Astrocyte (in vitro differentiated cells and primary cell): ENCODE measurements at places on chromosomes 16 and 17. TPM values are rescaled to one million over a fixed set of nuclear protein-coding genes. Genes with fewer than 3 reads are reported as not detected.

GRCh38 chr17:66420961-66421371 lies 118.6 kb downstream of the PRKCA start:
- H3K4me3 ChIP-seq = no peak overlapping the region
- H3K36me3 ChIP-seq = no peaks in the 10 kb centered on the region
- H3K27ac ChIP-seq = no peak overlapping the region
- DNase-seq = peak; percentile 91
- H3K27me3 ChIP-seq = no peaks in the 10 kb centered on the region

GRCh38 chr16:12661656-12662172 lies 142.0 kb downstream of the CPPED1 start:
- H3K4me1 ChIP-seq = no peaks in the 10 kb centered on the region
- no peaks in the 10 kb centered on the region for H3K36me3 ChIP-seq
- H3K27ac ChIP-seq = no peak overlapping the region
- no peak overlapping the region for H3K4me3 ChIP-seq

GRCh38 chr17:7465597-7466275 lies 13.7 kb downstream of the ZBTB4 start:
- H3K4me3 ChIP-seq = no peak overlapping the region
- H3K27me3 ChIP-seq = no peaks in the 10 kb centered on the region
- H3K27ac ChIP-seq = no peak overlapping the region
- H3K4me1 ChIP-seq = peaks cover 7% of the 10 kb centered on the region
- no peak for DNase-seq

DNA sequence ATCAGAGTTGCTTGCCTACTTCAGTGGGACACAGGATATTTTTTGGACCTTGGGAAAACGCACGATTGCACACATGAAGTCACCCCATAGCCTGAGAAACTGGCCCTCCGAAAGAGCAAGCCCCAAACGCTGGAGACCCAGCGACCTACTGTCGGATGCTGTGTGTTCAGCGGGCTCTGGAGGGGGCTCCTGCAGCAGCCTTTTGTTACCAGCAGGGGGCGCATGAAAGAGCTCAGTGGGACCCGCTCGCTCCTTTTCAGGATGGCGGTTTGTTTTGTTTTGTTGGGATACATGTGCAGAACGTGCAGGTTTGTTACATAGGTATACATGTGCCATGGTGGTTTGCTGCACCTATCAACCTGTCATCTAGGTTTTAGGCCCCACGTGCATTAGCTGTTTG lies 28.4 kb downstream of the MYH3 start:
- no peaks in the 10 kb centered on the region for H3K4me1 ChIP-seq
- no peaks in the 10 kb centered on the region for H3K36me3 ChIP-seq
- no peak overlapping the region for H3K27ac ChIP-seq
- DNase-seq = no peak
- no peak overlapping the region for H3K4me3 ChIP-seq

DNA sequence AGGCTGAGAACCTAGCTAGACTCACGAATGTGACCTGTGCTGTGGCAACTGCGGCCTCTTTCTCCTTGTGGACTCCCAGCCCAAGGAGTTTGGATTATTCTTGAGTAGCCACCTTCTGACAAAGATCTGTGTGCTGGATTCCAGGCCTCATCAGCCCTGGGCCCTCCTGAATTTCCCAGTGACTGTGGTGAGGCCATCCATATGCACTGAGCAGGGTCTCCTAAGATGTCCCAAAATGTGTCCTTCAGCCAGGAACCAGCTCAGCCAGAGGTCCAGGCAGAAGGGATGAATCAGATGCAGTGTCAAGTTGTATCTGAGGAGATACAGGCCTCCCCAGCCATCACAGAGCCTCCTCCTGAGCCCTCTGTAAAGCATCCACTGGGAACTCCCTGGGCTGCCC lies 124.5 kb downstream of the CCDC182 start:
- H3K4me3 ChIP-seq = no peak overlapping the region
- DNase-seq = no peak
- H3K4me1 ChIP-seq = peaks cover 30% of the 10 kb centered on the region

- H3K4me3 ChIP-seq = no peak overlapping the region
- no peaks in the 10 kb centered on the region for H3K36me3 ChIP-seq
- no peak overlapping the region for H3K27ac ChIP-seq
- no peaks in the 10 kb centered on the region for H3K27me3 ChIP-seq
Observed at GRCh38 chr17:61225178-61225882, 174.3 kb upstream of the TBX2 start.

- DNase-seq = no peak
- peaks cover 26% of the 10 kb centered on the region for H3K27me3 ChIP-seq
- no peaks in the 10 kb centered on the region for H3K4me1 ChIP-seq
- H3K4me3 ChIP-seq = no peak overlapping the region
- no peaks in the 10 kb centered on the region for H3K36me3 ChIP-seq
- no peak overlapping the region for H3K27ac ChIP-seq
Observed at GRCh38 chr17:17375841-17376240, 72.7 kb downstream of the NT5M start.

DNA sequence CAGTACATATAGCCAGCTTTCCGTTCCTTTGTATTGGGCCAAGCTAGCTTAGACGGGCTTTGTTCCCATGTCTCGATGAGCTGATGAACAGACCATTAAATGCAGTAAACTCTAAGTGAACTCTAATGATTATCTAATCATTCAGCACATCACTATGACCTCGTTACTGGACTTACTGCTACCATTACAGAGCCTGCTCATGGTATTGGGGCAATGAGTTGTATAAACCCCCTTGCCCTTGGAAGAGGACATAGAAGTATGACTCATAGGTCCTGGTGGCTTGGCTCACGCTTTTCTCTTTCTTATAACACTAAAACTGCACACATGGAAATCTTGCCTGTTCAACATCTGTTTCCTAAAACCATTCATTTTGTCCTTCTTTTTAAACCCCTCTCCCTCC lies 93.6 kb upstream of the DYNLRB2 start:
- H3K36me3 ChIP-seq = no peaks in the 10 kb centered on the region
- H3K27ac ChIP-seq = no peak overlapping the region
- no peaks in the 10 kb centered on the region for H3K4me1 ChIP-seq
- no peak overlapping the region for H3K4me3 ChIP-seq
- no peaks in the 10 kb centered on the region for H3K27me3 ChIP-seq
- DNase-seq = no peak

DNA sequence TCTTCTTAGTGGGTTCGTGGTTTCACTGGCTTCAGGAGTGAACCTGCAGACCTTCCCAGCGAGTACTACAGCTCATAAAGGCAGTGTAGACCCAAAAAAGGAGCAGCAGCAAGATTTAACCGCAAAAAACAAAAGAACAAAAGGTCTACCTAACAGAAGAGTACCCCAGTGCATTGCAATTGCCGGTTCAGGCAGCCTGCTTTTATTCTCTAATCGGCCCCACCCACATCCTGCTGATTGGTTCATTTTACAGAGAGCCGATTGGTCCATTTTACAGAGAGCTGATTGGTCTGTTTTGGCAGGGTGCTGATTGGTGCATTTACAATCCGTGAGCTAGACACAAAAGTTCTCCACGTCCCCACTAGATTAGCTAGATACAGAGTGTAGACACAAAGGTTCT lies 2.0 kb upstream of the ARRB2 start:
- no peaks in the 10 kb centered on the region for H3K36me3 ChIP-seq
- H3K27me3 ChIP-seq = no peaks in the 10 kb centered on the region
- no peak for DNase-seq

- H3K27me3 ChIP-seq = no peaks in the 10 kb centered on the region
- peak; percentile 23 for DNase-seq
- peaks cover 12% of the 10 kb centered on the region for H3K36me3 ChIP-seq
- no peak overlapping the region for H3K4me3 ChIP-seq
- H3K27ac ChIP-seq = no peak overlapping the region
Observed at GRCh38 chr16:56481468-56482122, 30.2 kb downstream of the OGFOD1 start.

- H3K27ac ChIP-seq = no peak overlapping the region
- H3K27me3 ChIP-seq = no peaks in the 10 kb centered on the region
- peaks cover 6% of the 10 kb centered on the region for H3K4me1 ChIP-seq
- DNase-seq = no peak
Observed at GRCh38 chr17:19370493-19370960, 7.8 kb upstream of the MAPK7 start.

DNA sequence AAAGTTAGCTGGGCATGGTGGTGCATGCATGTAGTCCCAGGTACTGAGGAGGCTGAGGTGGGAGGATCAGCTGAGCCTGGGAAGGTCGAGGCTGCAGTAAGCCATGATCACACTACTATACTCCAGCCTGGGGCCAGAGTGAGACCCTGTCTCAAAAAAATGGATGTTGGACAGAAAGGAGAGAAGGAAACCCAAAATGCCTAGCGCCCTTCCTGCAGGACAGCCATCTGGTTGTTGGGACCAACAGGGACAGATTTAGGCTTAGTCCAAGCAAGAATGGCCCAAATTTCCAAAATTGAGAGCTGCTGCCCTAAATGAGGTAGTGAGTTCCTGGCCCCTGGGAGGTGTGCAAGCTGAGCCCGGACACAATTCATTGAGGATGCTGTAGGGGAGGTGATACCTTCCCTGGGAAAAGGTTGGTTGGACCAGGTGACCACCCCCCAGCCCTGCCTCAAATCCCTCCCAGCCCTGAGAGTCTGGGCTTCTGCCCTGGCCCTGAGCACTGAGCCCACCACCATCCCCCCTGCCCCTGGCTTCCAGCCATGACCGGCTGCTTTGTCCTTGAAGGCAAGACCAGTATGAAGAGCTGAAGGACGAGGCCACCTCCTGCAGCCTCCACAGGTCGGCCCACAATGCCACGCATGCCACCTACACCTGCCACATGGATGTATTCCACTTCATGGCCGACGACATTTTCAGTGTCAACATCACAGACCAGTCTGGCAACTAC lies 35.1 kb downstream of the IL21R start:
- H3K36me3 ChIP-seq = no peaks in the 10 kb centered on the region
- no peak for DNase-seq
- no peaks in the 10 kb centered on the region for H3K27me3 ChIP-seq
- H3K4me3 ChIP-seq = no peak overlapping the region

DNA sequence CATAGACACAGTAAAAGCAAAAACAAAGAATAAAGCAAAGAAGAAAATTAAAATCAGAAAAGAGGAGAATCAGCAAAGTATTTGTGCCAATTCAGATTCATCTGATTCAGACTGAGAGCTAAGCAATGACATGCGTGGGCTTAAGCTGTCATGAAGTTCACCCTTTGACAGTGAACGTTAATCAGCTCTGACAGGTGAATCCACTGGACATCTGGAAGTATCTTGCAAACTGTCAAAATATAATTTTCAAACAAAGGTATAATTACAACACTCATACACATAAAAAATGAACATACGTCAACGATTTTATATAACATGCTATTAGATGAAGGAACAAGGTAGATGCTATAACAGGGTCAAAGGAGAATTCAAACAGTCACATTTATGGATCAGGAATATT lies 596.3 kb upstream of the SALL1 start:
- H3K4me1 ChIP-seq = no peaks in the 10 kb centered on the region
- H3K27ac ChIP-seq = no peak overlapping the region
- no peaks in the 10 kb centered on the region for H3K36me3 ChIP-seq
- no peaks in the 10 kb centered on the region for H3K27me3 ChIP-seq

- no peaks in the 10 kb centered on the region for H3K36me3 ChIP-seq
- H3K27ac ChIP-seq = no peak overlapping the region
- no peaks in the 10 kb centered on the region for H3K27me3 ChIP-seq
Observed at GRCh38 chr16:84511180-84511800, 6.8 kb upstream of the MEAK7 start.

GRCh38 chr17:55307879-55308278 lies 43.1 kb downstream of the HLF start:
- H3K36me3 ChIP-seq = no peaks in the 10 kb centered on the region
- no peak for DNase-seq
- no peaks in the 10 kb centered on the region for H3K4me1 ChIP-seq
- no peak overlapping the region for H3K4me3 ChIP-seq

GRCh38 chr16:29662000-29662728 lies 883 bp upstream of the SPN start:
- H3K4me1 ChIP-seq = no peaks in the 10 kb centered on the region
- no peak for DNase-seq
- H3K27ac ChIP-seq = no peak overlapping the region
- no peaks in the 10 kb centered on the region for H3K27me3 ChIP-seq

DNA sequence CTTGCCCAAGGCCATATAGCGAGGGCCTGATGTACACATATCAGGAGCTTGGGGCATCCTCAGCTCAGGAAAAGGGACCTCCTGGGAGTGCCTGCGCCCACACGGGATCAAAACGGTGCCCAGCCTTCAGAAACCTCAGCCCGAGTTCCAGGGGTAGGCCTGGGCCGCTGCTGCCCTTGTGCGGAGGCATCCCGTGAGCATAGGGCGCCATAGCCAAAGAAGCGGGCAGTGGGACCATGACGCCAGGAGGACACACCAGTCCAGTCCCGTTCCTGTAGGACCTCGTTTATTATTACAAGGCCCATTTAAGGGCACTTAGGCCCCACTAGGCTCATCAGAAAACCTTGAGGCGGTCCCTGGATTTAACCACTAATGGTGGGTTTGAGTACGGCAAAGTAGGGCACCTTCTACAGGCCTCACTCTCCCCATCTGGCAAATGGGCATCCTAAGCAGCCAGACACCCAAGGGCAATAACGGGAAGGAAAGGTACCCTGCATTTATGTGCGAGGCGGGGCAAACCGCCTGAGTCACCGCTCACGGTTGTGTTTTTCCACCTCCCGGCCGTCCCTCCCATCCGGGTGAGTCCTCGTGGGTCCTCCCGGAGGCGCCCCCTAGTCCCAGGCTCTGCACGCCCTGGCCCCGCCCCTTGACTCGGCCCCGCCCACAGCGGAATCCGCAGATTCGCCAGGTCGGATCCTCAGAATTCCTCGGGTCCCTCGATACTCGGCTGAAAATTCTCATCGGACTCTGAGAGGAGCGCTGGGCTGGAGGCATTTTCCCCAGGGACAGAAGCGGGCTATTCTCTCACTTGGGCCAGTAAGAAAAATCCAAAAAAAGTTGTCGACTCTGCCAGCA lies 726 bp upstream of the SETD1A start:
- peak overlapping the region; percentile 78 for H3K4me3 ChIP-seq
- H3K4me1 ChIP-seq = peaks cover 12% of the 10 kb centered on the region
- peaks cover 22% of the 10 kb centered on the region for H3K36me3 ChIP-seq
- DNase-seq = peak; percentile 71
- peak overlapping the region; percentile 99 for H3K27ac ChIP-seq

Gene BEAN1
- 1.2 and 2.1 TPM in 2 replicates for total RNA-seq

Gene CDH11
- total RNA-seq = 313 and 509 TPM in 2 replicates

Gene OTOP2
- total RNA-seq = not detected in 2 replicates

Gene PSMD7
- total RNA-seq = 90.8 and 96.1 TPM in 2 replicates

Gene IL32
- 27.8 and 43.8 TPM in 2 replicates for total RNA-seq

Gene NXN
- total RNA-seq = 104 and 106 TPM in 2 replicates

Gene STUB1
- total RNA-seq = 138 and 140 TPM in 2 replicates

Gene GOSR1
- total RNA-seq = 48.0 and 49.3 TPM in 2 replicates

Gene BRD7
- total RNA-seq = 54.8 and 58.5 TPM in 2 replicates

Gene TMEM235
- total RNA-seq = not detected in 2 replicates
